ENCODE measurements at places on chromosomes 2 and 18.

DNA sequence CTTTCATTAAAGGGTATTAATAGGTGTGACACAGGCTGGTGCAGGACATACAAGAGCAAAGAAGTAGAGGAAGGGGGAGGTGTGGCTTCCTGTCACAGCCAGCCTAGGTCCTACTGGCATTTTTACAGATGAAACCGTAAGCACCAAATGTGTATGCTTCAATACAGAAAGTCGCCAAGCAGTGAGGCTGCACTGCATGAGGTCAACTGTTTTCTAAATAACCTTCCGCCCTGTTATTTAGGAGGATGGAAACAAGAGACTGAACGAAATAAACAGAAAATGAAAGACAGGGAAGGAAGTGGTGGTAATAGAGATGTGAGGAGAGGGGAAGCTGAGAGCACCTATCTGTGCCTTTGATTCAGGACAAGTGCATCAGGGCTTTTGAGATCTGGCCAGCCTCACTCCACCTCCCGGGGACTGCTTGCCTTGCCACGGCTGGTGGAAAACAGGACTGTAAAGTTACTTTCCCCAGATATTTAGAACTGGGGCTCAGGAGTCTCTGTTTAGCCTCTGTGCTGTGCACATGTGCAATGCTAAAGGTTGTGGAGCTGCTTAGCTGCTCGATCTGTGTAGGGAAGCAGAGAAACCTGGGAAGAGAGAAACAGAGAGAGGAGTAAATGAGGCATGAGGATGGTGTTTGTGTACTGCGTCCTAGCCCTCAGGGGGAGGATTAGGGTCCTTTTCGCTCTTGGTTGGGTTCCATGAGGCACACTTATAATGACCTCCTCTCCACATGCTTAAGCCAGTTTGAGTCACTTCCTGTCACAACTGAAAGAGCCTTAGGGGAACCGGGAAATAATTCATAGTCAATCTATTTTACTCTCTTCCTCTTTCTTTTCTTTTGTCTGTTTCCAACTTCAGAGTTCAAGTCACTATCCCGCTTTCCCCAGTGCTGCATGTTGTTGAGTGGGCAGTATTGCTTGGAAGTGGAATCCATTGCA is 62.3 kb upstream of the BOD1L2 start:
- no peak for DNase-seq

GRCh38 chr2:99777656-99778290 is 288.0 kb upstream of the REV1 start:
- no peak for DNase-seq

DNA sequence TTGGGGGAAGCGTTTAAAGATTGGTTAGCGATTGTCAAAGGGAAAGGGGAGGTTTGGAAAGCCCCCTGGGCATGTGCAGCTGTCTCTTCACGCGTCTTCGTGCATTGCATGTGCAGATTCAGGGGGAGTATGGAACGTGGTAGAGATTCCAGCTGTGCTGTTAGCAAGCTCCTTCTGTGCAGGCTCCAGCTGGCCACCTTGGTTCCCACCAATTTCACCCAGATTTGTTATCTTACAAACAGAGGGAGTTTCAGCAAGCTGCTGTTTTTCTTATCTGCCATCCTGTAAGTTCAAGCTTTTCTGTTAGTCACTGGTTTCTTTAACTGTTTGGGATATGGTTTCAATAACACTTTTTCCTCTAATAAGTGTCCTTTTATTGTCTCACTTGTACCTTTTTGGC is 30.4 kb downstream of the FARP2 start:
- DNase-seq = no peak

DNA sequence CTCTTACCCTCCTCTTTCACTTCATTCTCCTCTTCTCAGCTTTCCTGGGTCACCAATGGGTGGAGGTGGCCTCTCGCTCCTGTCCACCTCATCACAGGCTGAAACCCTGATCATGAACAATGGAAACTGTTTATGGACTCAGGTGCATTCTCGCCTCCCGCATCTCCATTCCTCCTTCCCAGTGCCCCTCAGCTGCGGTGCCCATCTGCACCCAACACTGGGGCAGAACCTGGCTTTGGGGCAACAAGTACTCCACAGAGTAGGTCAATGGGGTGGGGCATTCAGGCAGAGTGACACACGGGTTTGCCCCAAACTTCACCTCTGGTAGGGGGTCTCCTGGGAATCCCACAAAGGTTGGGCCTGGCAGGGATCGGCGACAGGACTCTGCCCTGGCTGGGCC is 199.5 kb downstream of the RTP5 start:
- DNase-seq = no peak

DNA sequence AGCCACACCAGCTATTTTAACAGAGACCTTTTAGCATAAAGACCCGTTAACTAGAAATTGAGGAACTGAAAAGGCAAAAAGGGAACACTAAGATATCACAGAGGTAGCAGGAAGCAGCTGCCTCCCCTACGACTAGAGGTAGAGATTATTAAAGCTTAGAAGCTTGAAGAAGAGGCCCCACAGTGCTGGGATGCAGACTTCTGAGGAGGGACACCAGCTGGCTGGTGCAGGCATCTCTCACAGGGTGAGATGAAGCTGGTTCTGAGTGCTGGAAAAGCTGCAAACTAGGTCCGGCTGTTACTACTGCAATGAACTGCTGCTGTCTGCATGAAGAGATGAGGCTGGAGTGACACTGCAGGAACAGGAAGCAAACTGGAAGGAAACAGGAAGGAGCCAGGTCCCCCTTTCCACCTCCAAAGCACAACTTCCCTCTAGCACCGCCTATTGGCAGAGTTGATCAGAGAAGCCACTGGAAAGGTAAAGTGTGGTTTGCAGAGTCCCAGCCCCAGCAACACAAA is 61.2 kb upstream of the MRPS9 start:
- peak; percentile 30 for DNase-seq

DNA sequence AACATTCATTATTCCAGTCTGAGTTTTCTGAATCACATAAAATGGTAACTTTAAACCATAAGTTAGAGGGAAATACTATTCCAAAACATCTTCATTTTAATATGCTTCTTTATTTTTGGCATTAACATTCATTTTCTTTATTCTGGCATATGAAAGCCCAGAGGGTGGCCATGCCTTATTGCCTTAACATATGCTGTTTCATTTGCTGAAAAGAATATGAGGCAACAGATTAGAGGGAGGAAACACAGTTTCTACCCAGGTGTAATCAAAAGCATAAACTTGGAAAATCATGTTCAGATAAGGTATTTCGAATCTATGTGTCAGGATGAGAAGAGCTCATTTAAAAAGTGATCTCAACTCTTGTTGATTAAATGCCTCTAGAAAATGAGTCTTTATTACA is 379.9 kb upstream of the DSEL start:
- DNase-seq = no peak

- DNase-seq = peak; percentile 41
Observed at GRCh38 chr18:46155641-46156051, 51.5 kb downstream of the HAUS1 start.

DNA sequence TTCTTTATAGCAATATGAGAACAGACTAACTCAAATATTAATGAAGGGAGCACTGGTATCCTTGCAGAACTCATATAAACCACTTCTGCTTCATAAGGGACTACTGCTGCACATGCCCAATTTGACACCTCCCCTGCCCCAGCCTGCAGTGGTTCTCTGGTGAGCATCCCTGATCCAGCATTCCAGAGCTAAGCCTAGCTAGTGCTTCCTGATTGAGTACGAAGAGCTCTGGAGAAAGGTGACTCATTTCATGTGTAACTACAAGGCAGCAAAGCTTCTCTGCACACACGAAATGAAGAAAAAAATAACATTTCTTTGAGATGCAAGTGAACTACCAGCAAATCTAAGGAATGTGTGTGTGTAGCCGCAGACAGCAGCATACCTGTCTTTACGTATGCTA is 22.8 kb upstream of the ADNP2 start:
- DNase-seq = no peak

DNA sequence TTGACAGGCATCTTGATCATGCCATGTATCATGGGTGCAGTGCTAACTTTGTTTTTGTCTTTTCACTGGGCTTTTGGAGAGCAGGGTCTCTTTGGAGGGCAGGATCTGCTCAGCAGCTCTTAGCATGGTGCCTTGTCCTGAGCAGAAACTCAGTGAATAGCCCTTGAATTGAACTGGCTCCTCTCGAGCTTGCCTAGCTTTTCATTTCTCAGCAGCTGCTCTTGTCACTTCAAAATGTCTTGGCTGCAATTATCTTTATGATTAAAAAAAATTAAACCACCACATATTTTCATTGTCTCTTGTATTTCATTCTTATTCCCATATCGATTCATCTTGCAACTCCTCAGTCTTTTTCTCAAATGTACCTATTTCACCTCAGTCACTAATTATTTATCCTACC is 50.5 kb downstream of the CCDC85A start:
- no peak for DNase-seq

DNA sequence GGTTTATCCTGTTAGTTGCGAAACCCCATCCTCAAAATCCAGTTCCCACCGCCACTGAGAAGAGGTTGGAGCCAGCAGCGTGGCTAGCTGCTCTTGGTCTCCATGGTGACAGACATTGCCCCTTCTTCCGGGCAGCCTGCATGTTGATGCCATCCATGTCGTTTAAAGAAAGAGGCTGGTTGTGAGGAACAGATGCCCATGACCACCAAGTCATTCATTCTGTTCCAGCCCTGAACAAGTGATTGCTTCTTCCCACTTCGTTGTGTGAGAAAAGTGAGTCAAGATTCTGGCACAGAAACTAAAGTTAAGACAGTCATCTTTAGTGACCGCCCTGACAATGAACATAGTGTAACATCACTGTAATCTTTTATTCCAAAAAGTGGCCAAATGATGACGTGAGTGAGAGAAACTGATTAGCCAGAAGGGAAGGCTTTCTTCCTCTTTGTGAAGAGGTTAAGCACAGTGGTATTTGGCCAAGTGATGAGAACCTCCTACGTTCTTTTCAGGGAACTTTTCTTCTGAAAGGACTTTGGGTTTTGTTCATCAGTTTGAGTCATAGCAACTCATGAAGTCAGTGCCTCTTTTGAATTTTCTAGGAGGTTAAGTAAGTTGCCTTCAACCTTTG is 272.5 kb downstream of the GALR1 start:
- DNase-seq = no peak

DNA sequence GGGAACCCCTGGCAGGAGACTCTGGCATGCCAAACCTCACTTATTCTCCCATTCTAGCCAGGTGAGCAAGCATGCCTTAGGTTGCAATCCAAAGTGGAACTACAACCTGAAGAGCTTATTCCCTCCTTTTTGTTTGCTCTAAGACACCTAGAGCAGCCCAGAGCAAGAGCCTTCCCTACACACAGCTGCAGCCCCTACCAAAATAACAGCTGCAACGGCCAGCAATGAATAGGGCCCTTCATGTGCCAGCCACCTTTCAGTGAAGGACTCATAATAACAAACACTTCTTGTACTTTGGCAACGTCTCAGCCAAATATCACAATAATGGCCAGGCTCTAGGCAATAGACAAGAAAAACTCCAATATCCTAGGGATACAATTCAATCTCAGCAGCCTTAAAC is 178.7 kb downstream of the ALK start:
- DNase-seq = no peak

- no peak for DNase-seq
Observed at GRCh38 chr2:228339525-228339924, 158.0 kb upstream of the SPHKAP start.

- DNase-seq = no peak
Observed at GRCh38 chr2:39780825-39781600, 2.0 kb upstream of the THUMPD2 start.

- DNase-seq = no peak
Observed at GRCh38 chr2:177332026-177332991, 60.3 kb upstream of the AGPS start.

DNA sequence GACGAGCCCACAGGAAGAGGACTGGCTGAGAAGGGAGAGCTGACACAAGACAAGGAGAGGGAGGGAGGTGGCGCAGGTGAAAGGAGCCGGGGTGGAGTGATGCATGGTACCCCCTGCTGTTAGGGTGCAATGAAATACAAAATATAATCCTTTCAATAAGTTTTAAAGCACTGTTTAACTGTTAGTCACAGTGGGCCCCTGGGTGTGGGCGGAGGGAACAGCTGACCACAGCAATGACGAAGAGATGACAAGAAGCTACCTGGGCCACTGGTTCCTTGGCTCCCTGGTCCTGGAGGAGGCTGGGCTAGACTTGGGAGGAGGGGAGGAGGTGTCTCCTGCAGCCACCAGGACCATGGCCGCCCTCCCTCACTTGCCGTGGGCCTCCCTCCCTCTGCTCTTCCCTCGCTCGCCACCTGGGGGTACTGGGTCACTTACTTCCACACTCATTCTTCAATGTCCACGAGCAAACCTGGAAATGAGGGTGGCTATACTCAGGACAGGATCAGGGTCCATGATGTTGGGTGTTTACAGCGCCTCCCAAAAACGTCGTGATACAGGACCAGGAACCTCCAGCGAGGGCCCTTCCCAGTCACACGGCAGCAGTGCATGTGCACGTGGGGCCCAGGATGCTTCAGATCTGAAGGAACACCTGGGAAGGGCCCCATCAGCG is 196.1 kb downstream of the ANKRD30B start:
- no peak for DNase-seq

- DNase-seq = no peak
Observed at GRCh38 chr2:219243291-219243761, 1.9 kb downstream of the GLB1L start.

DNA sequence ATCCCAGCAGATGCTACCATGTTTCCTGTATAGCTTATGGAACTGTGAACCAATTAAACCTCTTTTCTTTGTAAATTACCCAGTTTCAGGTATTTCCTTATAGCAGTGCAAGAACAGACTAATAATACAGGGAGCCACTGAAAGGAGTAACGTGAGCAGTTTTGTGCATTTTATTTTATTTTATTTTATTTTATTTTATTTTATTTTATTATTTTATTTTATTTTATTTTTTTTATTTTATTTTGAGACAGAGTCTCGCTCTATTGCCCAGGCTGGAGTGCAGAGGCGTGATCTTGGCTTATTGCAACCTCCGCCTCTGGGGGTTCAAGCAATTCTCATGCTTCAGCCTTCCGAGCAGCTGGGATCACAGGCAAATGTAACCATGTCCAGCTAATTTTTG is 156.3 kb upstream of the MSH6 start:
- no peak for DNase-seq

GRCh38 chr2:189176516-189176915 is 3.0 kb downstream of the COL5A2 start:
- no peak for DNase-seq

DNA sequence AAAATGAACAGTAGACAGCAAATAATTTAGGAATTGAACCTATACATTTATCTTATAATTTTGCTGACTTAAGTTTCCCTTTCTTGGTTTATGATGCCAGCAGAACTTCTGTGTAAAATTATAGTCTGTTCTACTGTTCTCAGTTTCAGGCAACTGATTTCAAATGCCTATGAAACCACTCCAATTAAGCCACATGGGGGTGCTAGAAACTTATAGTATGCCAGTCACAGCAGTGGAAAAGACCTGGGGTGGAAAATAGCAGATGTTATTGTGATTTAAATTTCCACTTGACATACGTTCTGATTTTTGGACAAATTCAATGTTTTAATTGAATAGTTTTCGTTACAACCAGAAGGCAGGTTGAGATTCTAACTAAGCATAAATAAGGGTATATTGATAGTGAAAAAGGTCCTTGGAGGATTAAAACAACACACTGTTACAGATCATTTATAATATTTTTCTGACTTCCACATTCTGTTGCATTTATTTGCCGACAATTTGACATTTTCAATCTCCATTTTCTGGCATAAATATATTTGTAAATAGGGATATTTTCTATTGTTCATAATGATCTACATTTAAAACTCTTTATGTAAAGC is 61.4 kb downstream of the CPS1 start:
- DNase-seq = no peak
